NCI-H460 (cell line): ENCODE measurements at places on chromosomes 16 and 17. TPM values are rescaled to one million over a fixed set of nuclear protein-coding genes. Genes with fewer than 3 reads are reported as not detected.
A peak's percentile ranks its signal among the peaks of the same experiment; 100 is the strongest.

NOS2 gene
- total RNA-seq: not detected in 2 replicates

TRIM72 gene
- under 0.01 TPM in 1 of 2 replicates, not detected in the other for total RNA-seq

HOXB1 gene
- total RNA-seq: not detected in 2 replicates

ITGAD gene
- total RNA-seq: not detected in 2 replicates

HBA1 gene
- 2.2 TPM in 1 of 2 replicates, not detected in the other for total RNA-seq

GRCh38 chr16:49748322-49748721, 107.6 kb downstream of the ZNF423 start:
- no peak for DNase-seq

DNA sequence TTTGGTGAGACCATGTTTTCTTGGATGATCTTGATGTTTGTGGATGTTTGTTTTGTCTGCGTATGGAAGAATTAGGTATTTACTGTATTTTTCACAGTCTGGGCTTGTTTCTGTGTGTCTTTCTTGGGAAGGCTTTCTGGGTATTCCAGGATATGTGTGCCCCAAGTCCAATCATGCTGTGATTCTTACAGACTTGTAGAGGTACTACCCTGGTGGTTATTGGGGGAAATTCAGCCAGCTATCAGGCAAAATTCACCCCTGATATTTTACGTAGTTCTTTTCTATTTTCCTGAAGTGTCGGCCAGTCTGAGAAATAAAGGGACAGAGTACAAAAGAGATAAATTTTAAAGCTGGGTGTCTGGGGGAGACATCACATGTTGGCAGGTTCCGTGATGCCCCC, 33.4 kb upstream of the ARL4D start:
- no peak for DNase-seq

DNA sequence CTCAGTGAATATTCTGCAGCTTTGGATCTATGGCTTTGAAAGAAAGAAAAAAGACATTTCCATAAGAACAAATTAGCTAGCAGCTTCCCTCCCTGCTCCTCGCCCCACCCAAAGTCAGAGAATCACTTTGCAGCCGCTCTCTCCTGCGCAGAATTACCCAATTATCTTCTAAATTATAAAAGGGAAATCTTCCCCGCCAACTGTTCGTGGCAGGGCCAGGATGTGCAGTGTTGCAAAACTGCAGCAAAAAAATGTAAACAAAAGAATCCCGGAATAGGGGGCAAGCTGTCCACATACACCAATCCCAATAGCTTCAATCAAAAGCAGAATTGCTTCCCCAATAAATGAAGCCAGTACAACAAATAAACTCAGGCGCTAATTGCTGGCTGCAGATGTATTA, 510.6 kb downstream of the RBFOX1 start:
- no peak for DNase-seq

DNA sequence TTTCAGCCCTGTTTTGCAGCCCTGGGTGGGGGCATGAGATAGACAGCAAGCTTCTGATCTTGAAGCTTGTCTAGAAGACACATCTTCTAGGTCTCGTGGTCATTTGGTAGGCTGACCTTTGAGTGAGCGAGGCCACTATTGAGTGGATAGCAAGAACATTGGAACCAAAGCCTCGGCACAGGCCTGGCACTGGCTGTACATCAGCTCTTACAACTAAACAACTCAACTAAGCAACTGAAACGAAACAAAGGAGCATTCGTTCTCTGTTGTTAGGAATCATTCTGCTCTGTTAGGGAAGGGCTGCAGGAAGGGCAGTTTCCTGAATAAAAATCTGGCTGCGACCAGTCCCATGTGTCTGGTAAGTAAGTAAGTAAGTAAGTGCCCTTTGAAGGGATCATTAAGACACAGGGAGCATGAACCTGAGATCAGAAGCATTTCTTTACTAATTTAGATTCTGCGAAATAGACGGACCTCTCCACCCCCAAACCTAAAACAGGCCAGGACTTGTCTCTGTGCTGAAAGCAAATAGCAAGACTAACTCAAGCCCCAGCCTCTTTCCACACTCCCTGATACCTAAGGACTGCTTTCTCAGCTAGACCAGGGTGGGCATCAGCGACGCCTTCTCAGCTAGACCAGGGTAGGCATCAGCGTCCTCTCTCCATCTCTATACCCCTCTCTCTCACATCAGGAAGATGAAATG, 22.7 kb downstream of the CYB561 start:
- no peak for DNase-seq

- DNase-seq: peak; percentile 83
Observed at GRCh38 chr16:56932721-56933619, 1.0 kb downstream of the HERPUD1 start.

- DNase-seq: peak; percentile 32
Observed at GRCh38 chr17:19003543-19004420, 782 bp downstream of the FAM83G start.

DNA sequence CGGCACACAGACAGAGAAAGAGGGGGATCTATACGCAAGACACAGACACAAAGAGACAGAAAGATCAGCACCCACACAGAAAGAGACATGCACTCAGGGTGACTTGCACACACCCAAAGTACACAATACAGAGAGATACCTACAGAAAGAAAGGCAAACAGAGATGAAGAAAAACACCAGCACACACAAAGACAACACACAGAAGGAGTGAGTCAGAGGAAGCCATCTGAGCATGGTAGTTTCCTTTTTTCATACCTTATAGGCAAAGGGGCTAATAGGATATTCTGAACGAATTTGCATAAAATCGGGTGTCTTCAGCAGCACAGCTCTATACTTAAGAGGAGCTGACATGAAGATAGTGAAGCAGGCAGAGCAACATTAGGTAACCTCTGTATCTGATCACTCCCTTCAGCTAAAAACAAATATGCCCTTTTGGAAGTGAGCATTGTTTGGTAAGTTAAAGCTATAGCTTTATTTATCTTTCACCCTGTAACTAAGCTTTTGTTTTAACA, 198.6 kb downstream of the AATF start:
- no peak for DNase-seq

- DNase-seq: no peak
Observed at GRCh38 chr17:72976971-72977770, 115.3 kb downstream of the SLC39A11 start.

DNA sequence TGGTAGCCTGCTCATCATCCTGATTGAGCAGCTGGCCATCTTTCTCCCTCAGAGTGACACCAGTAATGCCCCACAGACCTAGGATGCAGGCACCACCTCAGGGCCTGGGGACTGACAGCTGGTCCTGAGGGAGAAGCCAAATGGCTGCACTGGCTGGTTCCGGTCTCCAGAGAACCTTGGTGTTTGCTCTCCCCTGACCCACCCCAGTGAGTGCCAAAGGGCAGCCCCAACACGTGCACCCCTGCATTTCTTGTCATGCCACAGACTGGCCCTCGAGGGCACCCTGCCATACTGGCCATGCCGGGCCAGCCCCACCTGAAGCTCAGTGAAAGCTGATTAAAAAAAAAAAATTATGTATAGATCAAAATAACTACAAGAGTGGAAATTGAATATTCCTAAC, 100.5 kb downstream of the WNT3 start:
- no peak for DNase-seq

GRCh38 chr16:85348911-85349334, 236.7 kb upstream of the CIBAR2 start:
- DNase-seq: no peak

GRCh38 chr17:3918372-3919122, 2.3 kb upstream of the P2RX1 start:
- DNase-seq: no peak

GRCh38 chr17:10370016-10370608, 2.7 kb downstream of the MYH13 start:
- DNase-seq: no peak

DNA sequence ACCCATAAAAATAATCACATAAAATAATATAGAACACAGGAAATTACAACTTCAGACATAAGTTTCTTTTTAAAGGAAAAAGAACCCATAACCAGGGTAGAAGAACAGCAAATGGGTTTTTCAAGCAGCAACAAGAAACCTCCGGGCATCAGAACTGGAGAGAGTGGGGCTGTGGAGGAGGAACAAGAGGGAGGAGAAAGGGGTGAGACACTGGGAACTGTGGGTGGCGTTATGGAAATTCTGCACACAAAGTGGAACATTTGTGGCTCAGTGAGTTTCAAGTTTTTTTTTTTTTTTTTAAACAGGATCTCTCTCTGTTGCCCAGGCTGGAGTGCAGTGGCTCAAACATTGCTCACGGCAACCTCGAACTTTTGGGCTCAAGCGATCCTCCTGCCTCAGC, 22.6 kb downstream of the EMP2 start:
- no peak for DNase-seq

DNA sequence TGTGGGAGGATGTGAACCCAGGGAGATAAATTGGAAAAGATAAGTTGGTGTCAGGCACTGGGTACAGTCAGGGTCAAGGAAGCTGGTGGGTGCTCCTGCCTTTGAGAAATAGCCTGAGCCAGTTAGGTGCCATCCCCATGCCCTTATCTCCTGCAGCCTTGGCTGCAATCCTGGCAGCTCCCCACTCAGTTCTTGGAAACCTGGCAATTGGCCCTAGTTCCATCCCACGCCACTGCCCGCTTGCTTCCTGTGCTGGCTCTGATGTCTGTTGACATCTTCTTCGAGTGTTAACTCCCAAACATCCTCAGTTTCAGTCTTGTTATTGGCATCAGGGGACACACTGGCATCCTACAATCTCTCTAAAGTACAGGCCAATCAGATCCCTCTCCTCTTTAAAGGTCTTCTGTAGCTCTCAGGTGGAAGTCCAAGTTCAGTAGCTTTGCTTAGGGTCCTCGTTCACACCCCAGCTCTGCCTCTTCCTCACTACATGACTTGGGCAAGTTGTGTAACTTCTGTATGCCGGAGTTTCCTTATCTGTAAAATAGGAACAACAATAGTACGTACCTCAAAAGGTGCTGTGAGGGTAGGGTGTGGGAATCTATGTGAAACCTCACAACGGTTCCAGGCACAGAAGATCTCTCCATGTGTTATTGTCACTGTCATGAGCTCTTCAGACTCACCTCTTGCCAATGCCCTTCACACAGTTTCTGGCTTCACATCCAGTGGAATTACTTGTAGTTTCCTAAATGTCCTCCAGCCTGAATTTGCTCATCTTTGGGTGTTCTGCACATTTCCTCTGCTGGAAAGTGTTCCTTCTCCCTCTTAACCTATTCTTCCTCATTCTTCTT, 13.5 kb upstream of the PRKAR1A start:
- DNase-seq: no peak

- DNase-seq: peak; percentile 71
Observed at GRCh38 chr16:77171745-77172635, 19.0 kb upstream of the MON1B start.

DNA sequence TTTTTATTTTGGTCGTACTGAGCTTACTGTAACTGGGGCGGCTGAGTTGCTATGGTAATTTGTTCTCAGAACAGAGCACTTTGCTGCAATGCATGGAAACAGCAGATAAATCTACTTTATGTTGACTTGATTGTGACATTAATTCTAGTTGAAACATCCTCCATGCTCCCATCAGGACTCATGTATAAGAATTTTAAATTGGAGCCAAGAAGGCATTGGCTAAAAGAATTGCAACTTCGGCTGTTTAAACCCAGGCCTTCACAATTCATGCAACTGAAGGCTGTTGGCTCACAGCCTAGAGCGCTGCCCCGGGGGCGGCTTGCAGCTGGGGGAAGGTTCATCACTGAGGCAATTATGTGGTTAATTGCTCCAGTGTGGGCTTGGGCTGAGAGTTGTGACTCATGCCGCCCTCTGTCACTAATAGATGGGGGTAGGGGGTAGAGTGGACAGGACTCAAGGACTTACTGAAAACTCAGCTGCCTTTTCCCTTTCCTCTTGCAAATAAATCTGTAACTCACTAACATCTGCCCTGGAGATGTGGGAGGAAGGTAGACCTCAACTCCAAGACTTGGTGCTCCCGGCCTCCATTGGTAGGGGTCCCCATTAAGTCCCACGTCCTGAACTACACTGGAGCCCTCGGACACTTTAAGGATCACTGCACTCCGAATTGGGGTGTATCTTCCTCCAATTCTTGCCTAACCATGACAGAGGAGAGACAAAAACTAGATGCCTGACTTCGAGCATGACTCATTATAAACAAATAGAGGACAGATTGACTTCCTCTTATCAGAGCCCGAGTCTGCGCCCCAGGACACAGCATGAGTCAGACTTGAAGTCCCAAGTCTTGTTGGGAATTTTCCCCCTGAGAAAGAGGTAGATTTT, 37.5 kb downstream of the ERCC4 start:
- peak; percentile 86 for DNase-seq

DNA sequence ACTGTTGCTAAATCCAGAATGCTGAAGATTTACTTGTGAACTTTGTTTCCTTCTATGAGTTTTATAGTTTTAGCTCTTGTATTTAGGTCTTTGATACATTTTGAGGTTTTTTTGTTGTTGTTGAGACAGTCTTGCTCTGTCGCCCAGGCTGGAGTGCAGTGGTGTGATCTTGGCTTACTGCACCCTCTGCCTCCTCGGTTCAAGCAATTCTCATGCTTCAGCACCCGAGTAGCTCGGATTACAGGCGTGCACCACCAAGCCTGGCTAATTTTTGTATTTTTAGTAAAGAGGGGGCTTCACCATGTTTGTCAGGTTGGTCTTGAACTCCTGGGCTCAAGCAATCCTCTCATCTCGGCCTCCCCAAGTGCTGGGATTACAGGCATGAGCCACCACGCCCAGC, 14.4 kb downstream of the TENT4B start:
- no peak for DNase-seq

DNA sequence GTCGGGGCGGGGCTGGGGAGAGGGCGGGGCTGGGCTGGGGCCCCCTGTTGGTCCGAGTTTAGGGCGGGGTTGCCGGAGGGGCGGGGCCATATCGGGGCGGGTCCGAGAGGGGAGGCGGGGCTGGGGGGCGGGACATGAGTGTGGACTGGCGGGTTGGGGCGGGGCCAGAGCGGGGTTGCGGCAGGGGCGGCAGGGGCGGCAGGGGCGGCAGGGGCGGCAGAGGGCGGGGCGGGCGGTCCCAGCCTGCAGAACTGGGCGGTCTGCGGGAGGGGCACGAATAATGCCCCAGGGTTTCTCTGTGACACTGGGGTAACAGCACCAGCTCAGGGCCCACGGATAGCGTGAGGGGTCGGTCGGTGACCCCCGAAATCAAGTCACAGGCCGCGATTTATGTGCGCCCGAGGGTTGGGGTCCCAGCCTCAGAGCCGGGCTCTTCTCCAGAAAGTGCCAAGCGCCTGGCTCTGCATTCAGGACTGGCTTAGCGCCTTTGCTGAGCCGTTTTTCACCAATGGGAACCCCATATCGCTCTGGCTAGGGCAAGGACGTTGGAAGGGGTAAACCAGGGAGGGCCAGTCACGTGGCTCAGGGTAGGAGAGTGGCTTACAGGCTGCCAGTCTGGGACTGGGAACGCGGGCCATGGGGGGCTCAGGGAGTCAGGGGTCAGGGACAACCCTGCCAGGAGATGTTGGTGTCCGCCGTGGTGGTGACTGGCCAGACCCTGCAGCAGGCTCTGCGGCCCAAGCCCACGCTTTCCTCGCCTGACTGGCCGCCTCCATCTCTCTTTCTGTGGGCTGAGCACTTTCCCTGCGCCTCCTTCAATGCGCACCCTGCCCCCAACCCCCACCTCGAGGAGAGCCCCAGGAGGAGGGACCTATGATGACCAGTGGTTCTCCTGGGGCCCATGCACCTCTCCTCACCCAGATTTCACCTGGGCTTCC, 1.2 kb upstream of the METTL26 start:
- DNase-seq: peak; percentile 89

GRCh38 chr17:59941131-59941530, 23.4 kb downstream of the RNFT1 start:
- no peak for DNase-seq
